ENCODE measurements at places on chromosomes 6 and 20. TPM values are rescaled to one million over a fixed set of nuclear protein-coding genes. Genes with fewer than 3 reads are reported as not detected.

GRCh38 chr6:11604215-11604614 lies 66.7 kb downstream of the TMEM170B start:
- H3K4me1 ChIP-seq: no peaks in the 10 kb centered on the region
- H3K27me3 ChIP-seq: no peaks in the 10 kb centered on the region
- DNase-seq: no peak
- no peak overlapping the region for H3K4me3 ChIP-seq
- no peaks in the 10 kb centered on the region for H3K36me3 ChIP-seq

GRCh38 chr6:42390228-42390934 lies 61.3 kb downstream of the TRERF1 start:
- H3K4me3 ChIP-seq: no peak overlapping the region
- H3K27ac ChIP-seq: no peak overlapping the region
- H3K27me3 ChIP-seq: no peaks in the 10 kb centered on the region
- no peak for DNase-seq

GRCh38 chr20:43529457-43530153 lies 22.1 kb downstream of the L3MBTL1 start:
- no peaks in the 10 kb centered on the region for H3K27me3 ChIP-seq
- no peaks in the 10 kb centered on the region for H3K4me1 ChIP-seq
- H3K4me3 ChIP-seq: no peak overlapping the region
- no peaks in the 10 kb centered on the region for H3K36me3 ChIP-seq
- no peak for DNase-seq
- no peak overlapping the region for H3K27ac ChIP-seq

- H3K27ac ChIP-seq: no peak overlapping the region
- H3K4me3 ChIP-seq: no peak overlapping the region
- H3K36me3 ChIP-seq: no peaks in the 10 kb centered on the region
- no peaks in the 10 kb centered on the region for H3K4me1 ChIP-seq
Observed at GRCh38 chr6:16929809-16930208, 168.5 kb upstream of the ATXN1 start.

DNA sequence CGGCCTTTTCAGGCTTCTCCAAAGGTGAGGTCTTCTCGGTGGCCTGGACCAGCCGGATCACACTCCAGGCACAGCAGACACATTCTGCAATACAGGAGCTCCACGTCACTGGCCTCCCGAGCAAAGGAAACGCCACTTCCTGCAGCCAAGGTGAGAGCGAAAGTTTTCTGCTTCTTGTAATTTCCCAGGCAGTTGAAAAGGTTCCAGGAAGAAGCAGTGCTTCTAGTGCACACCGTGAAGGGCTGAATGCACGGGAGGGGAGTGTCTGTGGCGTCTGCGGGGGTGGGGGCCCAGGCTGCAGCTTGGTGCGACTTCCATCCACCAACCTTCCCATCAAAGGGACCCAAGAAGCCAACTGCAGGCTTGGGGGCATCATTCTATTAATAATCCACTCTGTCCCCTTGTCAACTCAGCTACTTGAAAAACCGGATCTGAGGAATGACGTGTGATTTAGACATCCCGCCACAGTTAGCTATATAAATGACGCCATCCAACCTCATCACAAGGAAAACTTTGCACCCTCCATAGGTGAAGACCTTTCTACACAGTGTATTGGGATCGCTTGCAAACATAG lies 61.1 kb downstream of the NFATC2 start:
- H3K36me3 ChIP-seq: no peaks in the 10 kb centered on the region
- no peak overlapping the region for H3K4me3 ChIP-seq
- H3K4me1 ChIP-seq: no peaks in the 10 kb centered on the region
- H3K27me3 ChIP-seq: no peaks in the 10 kb centered on the region
- peak; percentile 58 for DNase-seq

- H3K36me3 ChIP-seq: no peaks in the 10 kb centered on the region
- H3K27me3 ChIP-seq: no peaks in the 10 kb centered on the region
- no peaks in the 10 kb centered on the region for H3K4me1 ChIP-seq
- no peak for DNase-seq
- H3K4me3 ChIP-seq: no peak overlapping the region
Observed at GRCh38 chr6:19329078-19329477, 508.1 kb upstream of the ID4 start.

GRCh38 chr20:37700301-37700700 lies 6.5 kb downstream of the CTNNBL1 start:
- no peak overlapping the region for H3K27ac ChIP-seq
- no peak for DNase-seq
- no peaks in the 10 kb centered on the region for H3K36me3 ChIP-seq
- H3K27me3 ChIP-seq: no peaks in the 10 kb centered on the region

DNA sequence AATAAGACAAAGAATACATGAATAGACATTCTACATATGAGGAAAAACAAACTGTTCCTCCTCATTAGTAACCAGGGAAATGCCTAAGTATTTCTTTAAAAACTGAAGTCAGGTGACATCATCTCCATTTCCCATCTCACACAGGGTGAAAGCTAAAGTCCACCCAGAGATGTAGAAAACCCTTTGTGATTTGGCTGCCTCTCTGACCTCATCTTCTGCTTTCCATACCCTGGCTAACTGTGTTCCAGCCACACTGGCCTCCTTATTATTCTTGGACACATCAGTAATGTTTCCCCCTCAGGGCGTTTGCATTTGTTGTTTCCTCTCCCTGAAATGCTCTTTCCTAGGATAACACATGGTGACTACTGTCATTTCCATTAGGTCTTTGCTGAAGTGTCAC lies 40.4 kb downstream of the ESF1 start:
- H3K4me3 ChIP-seq: no peak overlapping the region
- no peaks in the 10 kb centered on the region for H3K36me3 ChIP-seq
- H3K27me3 ChIP-seq: no peaks in the 10 kb centered on the region
- no peaks in the 10 kb centered on the region for H3K4me1 ChIP-seq
- no peak overlapping the region for H3K27ac ChIP-seq
- no peak for DNase-seq

- H3K36me3 ChIP-seq: no peaks in the 10 kb centered on the region
- H3K4me1 ChIP-seq: no peaks in the 10 kb centered on the region
- no peak overlapping the region for H3K27ac ChIP-seq
- no peak for DNase-seq
Observed at GRCh38 chr20:46243707-46244628, 64.3 kb downstream of the CDH22 start.

GRCh38 chr6:157808405-157808950 lies 14.6 kb upstream of the SNX9 start:
- H3K27me3 ChIP-seq: no peaks in the 10 kb centered on the region
- no peaks in the 10 kb centered on the region for H3K4me1 ChIP-seq
- H3K27ac ChIP-seq: no peak overlapping the region
- no peak for DNase-seq
- H3K4me3 ChIP-seq: no peak overlapping the region
- no peaks in the 10 kb centered on the region for H3K36me3 ChIP-seq

- H3K4me1 ChIP-seq: no peaks in the 10 kb centered on the region
- no peaks in the 10 kb centered on the region for H3K27me3 ChIP-seq
- H3K36me3 ChIP-seq: no peaks in the 10 kb centered on the region
- no peak overlapping the region for H3K27ac ChIP-seq
- no peak for DNase-seq
Observed at GRCh38 chr6:63941747-63942470, 306.3 kb downstream of the PHF3 start.

DNA sequence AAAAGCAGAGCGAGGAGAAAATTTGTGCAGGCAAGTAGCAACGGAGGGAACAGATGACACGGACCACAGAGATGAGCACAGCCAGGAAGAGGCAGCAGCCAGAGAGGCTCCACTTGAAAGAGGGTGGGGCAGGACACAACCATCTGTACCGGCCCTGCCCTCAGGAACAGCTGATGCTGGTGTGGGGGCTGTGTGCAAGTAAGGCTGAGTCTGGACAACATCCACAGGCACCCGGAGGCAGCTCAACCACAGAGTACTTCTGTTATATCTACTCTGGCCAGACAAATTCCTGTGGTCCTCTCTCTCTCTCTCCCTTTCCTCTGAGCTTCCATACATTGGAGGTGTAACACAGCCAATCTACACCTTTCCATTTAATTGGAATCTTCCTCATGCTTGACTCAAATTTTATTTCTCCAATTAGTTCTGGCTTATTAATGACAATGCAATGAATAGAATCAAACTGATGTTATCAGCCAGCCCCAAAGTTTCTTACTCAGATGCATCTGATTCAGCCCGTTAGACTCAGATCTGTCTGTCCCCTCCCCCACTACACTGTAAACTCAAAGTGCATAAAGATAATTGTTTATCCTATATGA lies 24.9 kb downstream of the KIF13A start:
- H3K27me3 ChIP-seq: no peaks in the 10 kb centered on the region
- no peak overlapping the region for H3K4me3 ChIP-seq
- DNase-seq: no peak
- H3K27ac ChIP-seq: no peak overlapping the region
- H3K4me1 ChIP-seq: no peaks in the 10 kb centered on the region
- no peaks in the 10 kb centered on the region for H3K36me3 ChIP-seq

- H3K27ac ChIP-seq: no peak overlapping the region
- peaks cover 66% of the 10 kb centered on the region for H3K27me3 ChIP-seq
- H3K36me3 ChIP-seq: no peaks in the 10 kb centered on the region
- H3K4me3 ChIP-seq: peak overlapping the region; percentile 29
Observed at GRCh38 chr6:10383331-10384090, 31.4 kb downstream of the TFAP2A start.

- no peak overlapping the region for H3K4me3 ChIP-seq
- H3K36me3 ChIP-seq: no peaks in the 10 kb centered on the region
- H3K27ac ChIP-seq: peak overlapping the region; percentile 29
- H3K4me1 ChIP-seq: no peaks in the 10 kb centered on the region
Observed at GRCh38 chr20:44643596-44644229, 7.8 kb downstream of the ADA start.

DNA sequence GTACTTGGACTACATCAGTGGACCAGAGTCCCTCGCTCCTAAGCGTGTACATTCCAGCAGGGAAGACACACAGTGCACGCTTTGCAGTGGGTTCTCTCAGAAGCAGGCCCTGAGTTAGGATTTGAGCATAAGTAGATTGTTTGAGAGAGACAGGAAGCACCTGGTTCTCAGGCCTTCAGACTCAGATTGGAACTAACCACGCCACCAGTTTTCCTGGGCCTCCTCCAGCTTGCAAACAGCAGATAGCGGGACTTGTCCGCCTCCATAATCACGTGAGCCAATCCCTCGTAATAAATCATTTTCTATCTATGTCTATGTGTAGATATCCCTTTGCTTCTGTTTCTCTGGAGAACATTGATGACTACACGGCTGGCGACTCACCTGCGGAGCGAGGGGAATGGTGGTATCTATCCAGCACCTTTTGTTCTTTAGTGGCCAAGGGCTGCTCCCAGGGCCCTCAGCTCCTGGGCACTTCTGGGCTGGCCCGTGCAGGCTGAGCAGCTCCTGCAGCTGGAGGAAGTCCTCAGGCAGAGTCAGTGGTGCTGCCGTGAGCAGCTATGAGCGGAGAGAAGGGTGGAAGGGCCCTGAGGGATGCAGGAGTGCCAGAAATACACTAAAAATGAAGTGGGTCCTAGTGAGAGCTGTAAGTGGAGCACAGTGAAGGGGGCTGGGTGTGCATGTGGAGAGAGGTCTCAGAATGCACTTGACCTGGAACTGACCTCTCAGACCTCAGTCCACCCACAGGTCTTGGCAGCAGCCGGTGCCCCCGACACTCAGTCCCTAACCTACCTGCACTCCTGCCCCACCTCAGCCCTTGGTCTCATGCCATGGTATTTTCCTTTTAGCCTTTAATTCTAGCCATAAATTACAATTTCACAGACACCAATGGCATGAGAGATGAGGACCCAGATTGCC lies 76.9 kb downstream of the STK35 start:
- no peak overlapping the region for H3K27ac ChIP-seq
- no peaks in the 10 kb centered on the region for H3K27me3 ChIP-seq
- no peaks in the 10 kb centered on the region for H3K36me3 ChIP-seq
- no peak overlapping the region for H3K4me3 ChIP-seq

DNA sequence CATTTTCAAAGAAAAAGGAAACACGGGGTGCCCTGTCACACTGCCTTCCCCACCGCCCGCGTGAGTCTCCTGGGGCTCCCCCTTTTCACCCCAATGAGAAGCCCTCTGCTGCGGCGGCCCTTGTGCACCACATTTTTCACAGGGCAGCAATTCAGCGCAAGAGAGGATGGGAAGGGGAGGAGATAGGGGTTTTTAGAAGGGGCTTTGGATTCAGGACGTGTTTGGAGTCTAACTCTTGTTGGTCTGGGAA lies 726 bp upstream of the ARFGEF3 start:
- peaks cover 15% of the 10 kb centered on the region for H3K27me3 ChIP-seq
- no peak overlapping the region for H3K27ac ChIP-seq
- no peaks in the 10 kb centered on the region for H3K36me3 ChIP-seq
- no peak overlapping the region for H3K4me3 ChIP-seq

GRCh38 chr20:31517373-31517772 lies 3.1 kb downstream of the HM13 start:
- H3K36me3 ChIP-seq: no peaks in the 10 kb centered on the region
- no peak overlapping the region for H3K4me3 ChIP-seq
- no peaks in the 10 kb centered on the region for H3K27me3 ChIP-seq

GRCh38 chr6:52881662-52881995 lies 27.9 kb downstream of the GSTA3 start:
- no peak for DNase-seq
- H3K27ac ChIP-seq: no peak overlapping the region
- H3K36me3 ChIP-seq: no peaks in the 10 kb centered on the region
- no peaks in the 10 kb centered on the region for H3K27me3 ChIP-seq

DNA sequence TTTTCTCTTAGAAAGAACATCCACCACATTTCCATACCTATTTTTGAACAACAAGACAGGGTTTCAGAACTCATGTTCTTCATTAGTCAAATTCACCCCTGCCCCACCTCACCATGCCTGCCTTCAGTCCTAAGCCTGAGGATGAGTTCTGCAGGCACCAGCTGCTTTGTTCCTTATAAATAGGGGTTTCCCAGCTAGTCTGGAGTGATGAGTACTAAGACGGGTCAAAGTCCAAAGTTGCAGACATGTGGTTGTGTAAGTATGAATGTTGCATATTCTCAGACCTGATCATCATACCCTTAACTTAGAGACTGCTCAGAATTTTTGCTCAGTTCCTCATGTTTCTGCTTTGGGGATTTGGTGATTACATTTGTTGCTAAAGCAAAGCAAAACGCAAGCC lies 257.7 kb upstream of the CDYL start:
- H3K27me3 ChIP-seq: no peaks in the 10 kb centered on the region
- H3K36me3 ChIP-seq: no peaks in the 10 kb centered on the region
- no peak overlapping the region for H3K4me3 ChIP-seq
- no peak for DNase-seq

- no peak overlapping the region for H3K4me3 ChIP-seq
- H3K4me1 ChIP-seq: no peaks in the 10 kb centered on the region
- no peak overlapping the region for H3K27ac ChIP-seq
- DNase-seq: no peak
- H3K36me3 ChIP-seq: no peaks in the 10 kb centered on the region
Observed at GRCh38 chr6:1253816-1254215, 58.1 kb upstream of the FOXQ1 start.

DNA sequence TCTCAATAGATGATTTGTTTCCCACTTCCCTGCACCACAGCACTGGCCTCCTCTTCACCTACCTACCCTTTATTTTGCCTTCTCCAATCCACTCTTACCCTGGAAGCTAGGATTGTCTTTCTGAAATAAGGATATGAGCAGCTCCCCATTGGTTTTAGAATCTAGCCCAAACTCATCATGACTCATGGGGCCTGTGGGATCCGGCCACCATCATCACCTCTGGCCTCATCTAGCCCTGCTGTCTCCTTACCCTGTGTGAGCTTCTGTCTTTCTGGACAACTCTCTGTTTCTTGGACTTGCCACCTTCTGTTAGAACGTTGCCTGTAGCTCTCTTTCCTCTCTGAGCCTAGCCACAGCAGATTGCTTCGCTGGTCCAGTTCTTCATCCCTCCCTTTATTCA lies 277.1 kb downstream of the PAX1 start:
- no peak for DNase-seq
- H3K4me3 ChIP-seq: no peak overlapping the region
- no peak overlapping the region for H3K27ac ChIP-seq
- H3K27me3 ChIP-seq: no peaks in the 10 kb centered on the region
- no peaks in the 10 kb centered on the region for H3K4me1 ChIP-seq
- no peaks in the 10 kb centered on the region for H3K36me3 ChIP-seq

Gene RGS17
- 0.28 TPM for total RNA-seq

Gene BPI
- 0.16 TPM for total RNA-seq

Gene DLK2
- 0.50 TPM for total RNA-seq

Gene GGTLC1
- total RNA-seq: not detected

Gene IL17A
- total RNA-seq: not detected

Gene SCUBE3
- total RNA-seq: 4.5 TPM

Data from kidney (tissue), 22 donors.